ENCODE measurements at places on chromosomes 4 and X. TPM values are rescaled to one million over a fixed set of nuclear protein-coding genes. Genes with fewer than 3 reads are reported as not detected.
A peak's percentile ranks its signal among the peaks of the same experiment; 100 is the strongest.

DNA sequence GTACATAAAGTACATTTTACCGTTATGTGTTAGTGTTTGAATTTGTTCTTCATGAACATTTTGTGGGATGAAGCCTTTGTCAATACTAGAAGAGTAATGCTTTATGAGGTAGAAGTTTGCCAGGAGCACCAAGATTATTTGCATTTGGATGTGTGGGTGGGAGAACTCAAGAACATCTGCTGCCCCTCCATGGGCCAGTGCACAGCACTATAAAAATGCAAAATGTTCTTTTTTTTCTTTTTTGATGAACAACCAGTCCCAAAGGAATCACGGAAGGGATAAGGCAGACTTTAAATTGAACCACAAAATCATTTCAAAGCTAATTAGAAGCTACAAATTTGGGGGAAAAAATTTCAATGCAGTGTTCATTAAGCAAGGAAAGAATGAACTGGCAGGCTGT, 300.3 kb upstream of the NWD2 start:
- no peak for DNase-seq
- no peaks in the 10 kb centered on the region for H3K4me1 ChIP-seq
- H3K4me3 ChIP-seq, result no peak overlapping the region
- no peak overlapping the region for H3K27ac ChIP-seq
- H3K27me3 ChIP-seq, result no peaks in the 10 kb centered on the region

DNA sequence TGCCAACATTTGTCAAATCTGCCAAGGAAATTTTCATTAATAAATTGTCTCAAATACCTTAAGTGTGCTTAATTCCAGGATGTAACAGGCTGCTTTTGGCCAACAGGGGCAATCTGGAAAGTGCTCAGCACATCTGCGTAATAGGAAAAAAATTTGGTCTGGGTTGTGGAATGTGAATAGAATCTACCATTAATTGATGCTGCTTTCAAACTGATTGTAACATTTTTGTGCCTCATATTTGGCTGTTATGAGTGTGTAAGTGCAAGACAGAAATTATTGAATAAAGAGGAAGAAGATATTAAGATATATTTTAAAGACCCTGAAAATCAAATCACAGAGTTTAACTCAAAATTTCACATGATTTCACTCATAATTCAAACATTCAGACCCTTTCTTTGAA, 41.1 kb downstream of the REELD1 start:
- peaks cover 5% of the 10 kb centered on the region for H3K36me3 ChIP-seq
- no peak for DNase-seq
- H3K27ac ChIP-seq, result no peak overlapping the region
- H3K4me3 ChIP-seq, result no peak overlapping the region
- no peaks in the 10 kb centered on the region for H3K4me1 ChIP-seq
- no peaks in the 10 kb centered on the region for H3K27me3 ChIP-seq

The CRLF2 gene
- total RNA-seq, result 1.3 TPM

GRCh38 chr4:96677499-96677898, 837.6 kb downstream of the PDHA2 start:
- no peaks in the 10 kb centered on the region for H3K4me1 ChIP-seq
- no peaks in the 10 kb centered on the region for H3K36me3 ChIP-seq
- no peaks in the 10 kb centered on the region for H3K27me3 ChIP-seq
- DNase-seq, result no peak
- no peak overlapping the region for H3K4me3 ChIP-seq
- no peak overlapping the region for H3K27ac ChIP-seq

GRCh38 chrX:1933964-1934363, 319.1 kb downstream of the ASMT start:
- no peak overlapping the region for H3K4me3 ChIP-seq
- no peak overlapping the region for H3K27ac ChIP-seq
- no peak for DNase-seq
- no peaks in the 10 kb centered on the region for H3K4me1 ChIP-seq

- no peaks in the 10 kb centered on the region for H3K4me1 ChIP-seq
- peak overlapping the region; percentile 15 for H3K4me3 ChIP-seq
- no peaks in the 10 kb centered on the region for H3K36me3 ChIP-seq
- H3K27ac ChIP-seq, result no peak overlapping the region
- no peak for DNase-seq
These were observed 107.7 kb downstream of the FAM53A start for GRCh38 chr4:1576304-1576960.

- H3K27me3 ChIP-seq, result no peaks in the 10 kb centered on the region
- H3K36me3 ChIP-seq, result no peaks in the 10 kb centered on the region
These were observed 456.5 kb upstream of the NDST3 start for GRCh38 chr4:117577686-117578311.

DNA sequence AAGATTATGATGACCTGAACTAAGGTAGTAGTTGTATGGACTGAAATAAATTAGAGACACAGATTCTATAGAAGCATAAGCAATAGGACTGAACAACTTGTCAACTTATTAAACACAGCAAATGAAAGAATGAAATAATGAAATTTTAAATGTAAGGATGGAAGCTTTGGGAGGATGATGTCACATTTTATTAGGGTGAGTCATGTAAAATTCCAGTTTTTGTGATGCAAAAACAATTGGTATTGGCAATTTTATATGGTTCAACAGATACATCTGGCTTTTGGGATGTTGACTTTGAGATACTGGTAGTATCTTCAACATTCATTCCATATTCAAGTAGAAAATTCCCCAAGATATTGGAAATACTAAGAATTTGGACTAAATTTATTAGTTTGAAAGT, 72.7 kb upstream of the IL15 start:
- H3K4me3 ChIP-seq, result no peak overlapping the region
- no peaks in the 10 kb centered on the region for H3K36me3 ChIP-seq
- no peaks in the 10 kb centered on the region for H3K27me3 ChIP-seq
- no peaks in the 10 kb centered on the region for H3K4me1 ChIP-seq

DNA sequence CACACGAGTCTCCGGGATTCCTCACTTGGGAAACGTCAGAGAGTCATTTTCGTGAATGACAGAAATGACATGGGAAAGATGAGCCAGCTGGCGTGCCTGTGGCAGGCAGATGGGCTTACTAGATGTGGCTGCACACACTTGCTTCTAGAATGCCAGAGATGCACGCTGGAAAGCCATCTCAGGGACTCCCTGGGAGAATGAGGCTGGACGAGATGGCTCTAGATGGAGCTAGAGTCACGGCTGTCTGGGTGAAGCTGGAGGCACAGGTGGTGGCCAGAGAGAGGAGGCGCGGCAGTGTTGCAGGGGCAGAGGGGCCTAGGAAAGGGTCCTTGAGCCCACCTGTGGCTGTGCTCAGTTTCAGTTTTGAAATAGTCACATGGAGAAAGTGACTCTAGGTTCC, 26.0 kb downstream of the TKTL1 start:
- H3K27me3 ChIP-seq, result no peaks in the 10 kb centered on the region
- peaks cover 3% of the 10 kb centered on the region for H3K36me3 ChIP-seq
- no peak for DNase-seq
- H3K4me1 ChIP-seq, result peaks cover 28% of the 10 kb centered on the region
- no peak overlapping the region for H3K4me3 ChIP-seq

- no peak overlapping the region for H3K4me3 ChIP-seq
- H3K27me3 ChIP-seq, result no peaks in the 10 kb centered on the region
- H3K36me3 ChIP-seq, result no peaks in the 10 kb centered on the region
- H3K4me1 ChIP-seq, result no peaks in the 10 kb centered on the region
These were observed 169.0 kb upstream of the MBNL3 start for GRCh38 chrX:132657876-132658275.

The SULT1B1 gene
- 0.17 TPM for total RNA-seq

The TLR3 gene
- total RNA-seq, result not detected
